ENCODE measurements at places on chromosomes 1 and 21.

GRCh38 chr21:24658026-24658425 is 949.3 kb downstream of the MRPL39 start:
- no peak for DNase-seq

DNA sequence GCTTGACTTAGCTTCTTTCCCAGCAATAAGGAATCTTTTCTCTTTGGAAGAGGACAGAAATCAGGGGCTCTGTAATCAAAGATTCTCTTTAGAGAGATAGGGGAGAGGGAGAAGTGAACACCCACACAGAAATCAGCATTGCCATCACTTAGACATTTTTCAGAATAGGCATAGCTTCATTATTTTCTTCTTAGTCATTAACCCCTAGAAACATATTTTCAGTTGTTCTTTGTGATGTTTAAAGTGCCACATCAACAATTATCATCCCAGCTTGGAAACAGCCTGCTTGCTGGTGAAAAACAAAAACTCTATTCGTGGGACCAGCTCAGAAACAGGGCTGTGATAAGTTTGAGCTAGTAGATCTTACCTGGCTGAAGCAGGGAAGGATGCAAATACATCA is 88.3 kb upstream of the SLC44A3 start:
- DNase-seq = no peak

GRCh38 chr1:153880024-153880423 is 42.7 kb downstream of the GATAD2B start:
- no peak for DNase-seq

DNA sequence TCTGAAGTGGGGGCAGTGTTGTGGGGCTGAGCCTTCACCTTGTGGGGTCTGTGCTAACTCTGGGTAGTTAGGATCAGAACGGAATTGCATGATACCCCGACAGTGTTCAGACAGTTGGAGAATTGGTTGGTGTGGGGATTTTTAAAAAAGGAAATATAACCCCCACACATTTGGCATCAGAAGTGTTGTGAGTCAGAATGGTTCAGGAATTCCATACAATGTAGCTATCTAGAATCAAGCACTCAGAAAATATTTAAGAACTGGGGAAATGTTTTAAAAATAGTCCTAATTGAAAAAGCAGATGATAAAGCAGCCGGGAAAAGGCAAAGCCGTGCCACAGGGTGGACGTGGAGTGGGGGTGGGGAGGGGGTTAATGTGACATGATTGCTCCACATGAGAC is 6.5 kb upstream of the S100A7 start:
- DNase-seq = no peak

GRCh38 chr1:230567221-230567575 is 75.1 kb upstream of the COG2 start:
- no peak for DNase-seq

DNA sequence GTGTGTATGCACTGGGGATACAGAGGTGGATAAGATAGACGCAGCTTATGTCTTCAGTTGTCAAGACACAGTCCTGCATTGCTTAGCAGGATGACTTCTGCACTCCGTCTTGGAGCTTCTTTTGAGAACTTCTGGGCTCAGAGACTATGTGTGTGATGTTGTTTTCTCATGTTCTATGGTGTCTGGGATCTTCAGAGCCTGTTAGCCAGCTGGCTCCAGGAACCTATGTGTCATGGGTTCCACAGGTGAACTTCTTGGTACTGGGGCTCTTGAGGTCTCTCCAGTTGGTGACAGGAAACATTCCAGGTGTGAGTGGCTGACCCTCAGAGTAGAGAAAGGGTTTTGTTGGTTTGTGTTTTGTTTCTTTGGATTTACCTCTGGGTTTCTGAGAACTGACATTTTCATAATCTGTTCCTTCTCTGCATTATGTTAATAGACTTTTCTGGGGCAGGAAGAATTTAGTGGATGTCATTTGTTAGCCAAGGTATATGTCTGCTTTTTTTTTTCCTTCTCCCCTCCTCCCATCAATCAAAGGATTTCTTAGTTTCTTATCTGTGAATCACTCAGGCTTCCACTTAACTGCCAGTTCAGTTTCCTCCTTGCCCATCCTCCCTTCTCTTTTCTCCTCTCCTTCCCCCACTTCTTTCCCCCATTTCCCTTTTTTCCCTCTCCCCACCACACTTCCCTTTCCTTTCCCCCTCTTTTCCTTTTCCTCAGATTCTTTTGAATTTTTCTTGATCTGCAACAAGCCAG is 18.1 kb downstream of the FGGY start:
- no peak for DNase-seq

- no peak for DNase-seq
These were observed 51.9 kb downstream of the ALPL start for GRCh38 chr1:21560916-21561638.

DNA sequence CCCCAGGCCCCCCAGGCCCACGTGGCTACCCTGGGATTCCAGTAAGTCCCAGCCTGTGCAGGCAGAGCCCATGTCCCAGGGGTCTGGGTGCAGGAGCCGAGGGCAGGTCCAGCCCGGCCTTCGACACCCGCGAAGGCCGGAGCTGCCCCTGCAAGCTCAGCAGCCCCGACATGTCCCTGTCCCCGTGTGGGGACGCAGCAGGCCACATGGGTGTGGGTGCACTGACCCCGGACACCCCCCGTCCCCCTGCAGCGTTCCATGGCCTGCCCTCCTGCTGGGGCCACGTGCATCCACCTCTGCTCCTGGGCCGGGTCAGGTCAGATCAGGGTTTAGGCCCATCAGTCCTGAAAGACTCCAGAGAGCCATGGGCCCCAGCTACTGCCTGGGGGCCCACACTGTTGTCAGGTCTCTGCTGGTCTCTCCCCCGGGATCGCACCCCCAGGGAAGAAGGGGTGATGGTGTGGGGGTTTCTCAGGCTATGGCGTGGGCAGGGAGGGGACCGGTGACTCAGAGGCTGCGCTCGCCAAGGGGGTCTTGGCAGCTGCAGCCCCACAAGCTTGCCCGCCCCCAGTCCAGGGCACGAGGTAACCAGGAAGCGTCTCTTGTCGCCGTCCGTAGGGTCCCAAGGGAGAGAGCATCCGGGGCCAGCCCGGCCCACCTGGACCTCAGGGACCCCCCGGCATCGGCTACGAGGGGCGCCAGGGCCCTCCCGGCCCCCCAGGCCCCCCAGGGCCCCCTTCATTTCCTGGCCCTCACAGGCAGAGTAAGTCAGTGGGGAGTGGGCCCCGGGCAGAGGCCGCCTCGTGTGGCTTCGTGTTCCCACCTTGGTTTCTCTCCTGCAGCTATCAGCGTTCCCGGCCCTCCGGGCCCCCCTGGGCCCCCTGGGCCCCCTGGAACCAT is 37.5 kb downstream of the SLC19A1 start:
- no peak for DNase-seq

GRCh38 chr21:33984021-33984481 is 68.4 kb upstream of the ATP5PO start:
- DNase-seq = no peak

DNA sequence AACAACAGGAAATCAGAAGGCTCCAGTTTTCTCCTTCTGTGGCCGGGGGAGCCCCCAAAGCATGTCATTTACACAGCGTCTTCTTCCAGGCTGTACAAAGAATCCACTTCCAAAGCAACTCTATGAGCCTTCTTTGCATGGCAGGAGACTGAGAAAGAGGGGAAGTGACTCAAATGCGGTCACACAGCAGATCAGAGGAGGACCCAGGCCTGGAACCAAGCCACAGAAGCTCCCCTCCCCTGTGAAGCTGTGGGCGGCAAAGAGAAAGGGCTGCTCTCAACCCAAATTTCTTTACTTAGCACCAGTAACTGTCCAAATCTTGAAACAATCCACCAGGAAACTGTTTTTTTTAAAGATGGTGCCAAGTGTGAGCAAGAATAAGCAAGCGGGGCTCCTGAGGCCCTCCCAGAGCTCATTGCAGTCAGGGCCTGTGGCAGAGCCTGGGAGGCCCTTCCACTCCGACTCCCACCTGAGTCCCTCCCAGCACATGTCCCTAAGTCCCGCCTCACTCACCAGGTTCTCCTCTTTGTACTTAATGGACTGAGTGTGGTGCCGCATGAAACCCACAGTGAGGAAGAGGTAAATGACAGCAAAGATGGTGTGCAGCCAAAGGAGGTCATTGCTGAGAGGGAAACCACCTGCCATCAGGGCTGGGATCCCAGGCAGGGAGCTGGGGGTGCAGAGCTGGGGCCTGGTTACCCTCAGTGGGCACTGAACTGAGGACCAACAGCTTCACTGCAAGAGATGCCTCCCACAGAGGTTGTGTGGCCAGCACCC is 15.9 kb downstream of the TMEM63A start:
- peak; percentile 68 for DNase-seq

DNA sequence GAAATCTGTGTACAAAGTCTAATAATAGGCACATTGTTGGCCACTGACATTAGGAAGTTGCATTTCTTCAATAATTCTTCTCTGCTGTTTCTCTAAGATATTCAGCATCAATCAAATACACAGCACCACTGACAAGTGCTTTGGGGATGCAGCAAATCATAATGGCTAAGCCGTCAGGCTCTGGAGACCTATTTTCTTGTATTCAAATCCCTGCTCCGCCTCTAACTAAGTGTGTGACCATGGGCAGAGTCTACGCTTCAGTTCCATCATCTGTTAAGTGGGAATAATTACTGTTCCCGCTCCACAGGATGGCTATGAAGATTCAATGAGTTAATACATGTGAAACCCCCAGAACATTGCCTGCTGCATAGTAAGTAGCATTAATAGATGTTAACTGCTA is 176.9 kb downstream of the ADGRL4 start:
- DNase-seq = no peak

GRCh38 chr1:12597792-12598191 is 20.2 kb downstream of the DHRS3 start:
- no peak for DNase-seq

DNA sequence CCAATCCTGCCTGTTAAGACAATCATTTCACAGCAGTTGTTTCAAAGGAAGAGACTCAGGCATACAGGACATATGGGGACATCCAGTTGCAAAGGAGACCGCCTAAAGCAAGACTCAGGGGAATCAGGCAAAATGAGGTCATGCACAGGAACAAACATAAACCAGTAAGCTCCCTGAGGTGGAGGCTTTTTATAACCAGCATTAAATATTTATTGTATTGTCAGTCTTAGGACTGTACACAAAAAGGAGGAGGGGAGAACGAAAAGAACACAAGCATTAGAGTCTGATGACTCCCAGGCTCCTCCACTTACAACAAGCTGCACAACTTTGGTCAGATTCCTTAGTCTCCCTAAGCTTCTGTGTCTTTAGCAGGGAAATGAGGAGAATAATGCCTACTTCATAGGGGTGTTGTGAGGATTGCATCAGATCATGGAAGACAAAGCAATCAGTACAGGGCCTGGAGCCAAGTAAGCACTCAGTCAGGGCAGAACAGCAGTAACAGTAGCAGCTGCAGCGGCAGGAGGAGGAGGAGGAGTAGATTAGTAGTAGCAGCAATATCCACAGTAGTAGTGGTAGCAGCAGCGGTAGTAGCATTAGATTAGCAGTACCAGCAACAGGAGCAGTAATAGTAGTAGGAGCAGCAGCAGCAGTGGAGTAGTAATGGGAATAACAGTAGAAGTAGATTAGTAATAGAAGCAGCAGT is 54.2 kb upstream of the SPATA6 start:
- no peak for DNase-seq

DNA sequence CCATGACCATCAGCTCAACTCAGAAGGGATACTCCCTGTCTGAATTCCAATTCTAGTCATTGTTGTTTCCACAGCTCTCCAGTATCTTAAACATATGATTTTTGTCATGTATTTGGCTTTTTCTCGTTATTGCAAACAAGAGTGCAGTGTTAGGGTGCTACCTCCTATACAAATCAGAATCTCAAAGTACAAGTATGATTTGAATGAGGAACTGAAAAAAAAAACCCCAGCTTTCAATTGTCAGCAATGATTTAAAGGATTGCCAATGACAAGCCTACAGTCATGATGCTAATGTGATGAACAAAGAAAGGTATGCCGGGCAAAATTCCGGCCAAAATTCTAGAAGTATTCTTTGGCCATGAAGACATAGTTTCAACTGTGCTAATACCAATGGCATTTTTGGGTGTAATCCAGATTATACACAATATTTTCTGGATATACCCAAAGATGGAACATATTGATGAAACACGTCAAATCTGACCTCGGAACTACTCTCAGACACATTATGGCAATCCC is 14.9 kb downstream of the TMEM35B start:
- DNase-seq = no peak
